ENCODE measurements at places on chromosomes 6 and 20.

DNA sequence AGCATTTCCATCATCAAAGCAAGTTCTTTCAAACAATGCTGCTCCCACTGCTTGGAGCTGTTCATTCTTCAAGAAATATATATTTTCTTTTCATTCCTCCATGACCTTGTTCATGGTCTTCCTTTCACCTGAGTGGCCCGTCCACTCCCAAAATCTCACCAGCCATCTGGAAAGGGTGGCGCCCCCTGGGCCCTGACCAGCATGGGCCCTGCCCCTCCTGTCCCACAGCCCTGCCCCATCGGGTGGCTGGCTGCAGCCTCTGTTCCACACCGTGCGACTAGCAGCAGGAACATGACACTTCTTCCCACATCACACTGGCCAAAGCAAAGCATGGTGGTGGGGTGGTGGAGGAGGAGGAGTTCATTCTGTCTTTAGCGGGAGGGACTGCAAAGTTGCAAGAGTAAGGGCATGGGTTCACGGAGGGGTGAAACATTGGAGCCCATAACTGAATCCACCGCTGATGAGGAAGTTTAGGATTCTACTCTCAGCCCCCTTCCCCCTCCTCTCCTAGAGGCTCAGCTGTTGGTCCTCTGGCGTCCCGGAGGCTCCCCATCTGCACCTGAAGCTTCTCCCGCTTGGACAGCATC lies 195.2 kb upstream of the SLC24A3 start:
- no peak for DNase-seq

GRCh38 chr20:47541355-47541922 lies 39.8 kb downstream of the NCOA3 start:
- DNase-seq = no peak

GRCh38 chr6:143293523-143293922 lies 157.0 kb downstream of the ADAT2 start:
- DNase-seq = no peak

DNA sequence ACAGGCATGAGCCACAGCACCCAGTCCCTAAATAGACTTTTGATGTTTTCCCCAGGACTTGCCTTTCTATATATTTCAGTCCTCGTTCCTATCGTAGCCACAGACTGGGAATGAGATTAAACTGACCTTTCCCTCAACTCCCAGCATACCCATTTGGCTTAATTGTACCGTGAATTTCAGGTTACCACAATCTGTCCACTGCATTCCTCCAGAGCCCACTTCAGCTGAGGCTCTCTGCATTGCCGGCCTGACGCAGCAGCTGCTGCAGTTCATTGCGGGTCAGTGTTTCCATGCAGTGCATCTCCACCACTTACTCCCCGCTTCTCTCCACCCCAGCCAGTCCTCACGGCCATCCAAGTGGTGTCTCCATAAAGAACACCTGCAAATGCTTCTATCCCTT lies 103.1 kb upstream of the RIN2 start:
- no peak for DNase-seq

DNA sequence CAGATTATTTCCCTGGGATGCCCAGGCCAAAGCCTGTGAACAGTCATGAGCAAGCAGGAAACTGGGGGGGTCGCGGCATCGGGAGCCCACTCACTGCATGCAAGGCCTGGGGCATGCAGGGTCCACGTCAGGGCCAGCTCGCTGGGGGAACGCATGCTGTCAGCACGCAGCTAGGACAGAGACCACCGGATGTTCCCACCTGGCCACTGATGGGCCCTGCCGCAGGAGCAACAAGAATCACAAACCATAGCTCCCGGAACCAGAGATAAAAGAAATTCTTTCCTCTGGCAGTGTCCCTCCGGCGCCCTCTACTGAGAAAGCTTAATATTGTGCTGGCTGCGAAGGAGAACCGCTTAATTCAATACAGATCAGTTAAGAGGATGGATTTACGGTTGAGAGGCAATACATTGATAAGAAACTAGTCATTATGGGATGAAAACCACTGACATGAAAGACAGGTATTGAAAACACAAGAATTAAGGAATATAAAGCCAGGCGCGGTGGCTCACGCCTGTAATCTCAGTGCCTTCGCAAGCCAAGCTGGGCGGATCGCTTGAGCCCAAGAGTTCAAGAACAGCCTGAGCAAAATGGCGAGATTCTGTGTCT lies 32.6 kb downstream of the C6orf15 start:
- DNase-seq = no peak
